Fibroblast of villous mesenchyme (primary cell): ENCODE measurements at places on chromosomes 7 and 10.

- DNase-seq: peak; percentile 63
Measured at GRCh38 chr7:127650847-127651555, 993 bp upstream of the SND1 start.

- DNase-seq: no peak
Measured at GRCh38 chr10:101321073-101321472, 32.9 kb upstream of the BTRC start.

DNA sequence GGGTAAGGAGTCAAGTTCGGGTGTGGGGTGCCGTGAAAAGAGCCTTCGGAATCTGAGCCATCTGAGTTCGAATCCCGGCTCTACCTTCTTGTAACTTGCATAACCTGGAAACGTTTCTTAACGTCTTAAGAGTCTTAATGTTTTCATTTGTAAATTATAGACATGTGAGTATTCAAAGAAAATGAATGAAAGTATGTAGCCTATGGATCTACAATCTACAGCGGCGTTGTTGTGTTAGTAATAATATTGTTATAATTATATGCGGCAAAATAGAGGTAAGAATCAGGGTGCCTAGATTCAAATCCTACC lies 559 bp downstream of the VTI1A start:
- no peak for DNase-seq

GRCh38 chr7:55413442-55413841 lies 48.3 kb downstream of the LANCL2 start:
- DNase-seq: no peak

DNA sequence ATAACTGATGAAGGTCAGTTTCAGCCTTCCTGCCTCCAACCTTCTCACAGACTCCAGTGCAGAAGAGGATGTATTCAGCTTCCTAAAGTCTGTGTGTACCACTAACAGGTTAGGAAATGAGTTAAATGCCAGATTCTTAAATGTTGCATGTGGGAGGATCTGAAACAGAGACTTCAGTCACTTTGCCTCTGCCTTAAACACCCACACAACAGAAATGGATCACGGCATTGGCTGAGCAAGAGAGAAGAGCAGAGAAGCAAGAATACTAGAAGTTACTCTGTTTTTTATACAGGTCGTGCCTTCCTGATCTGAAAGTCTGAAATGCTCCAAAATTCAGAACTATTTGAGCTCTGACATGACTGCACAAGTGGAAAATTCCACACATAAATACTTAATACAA lies 98.9 kb upstream of the ARHGAP21 start:
- no peak for DNase-seq

GRCh38 chr7:28758186-28758585 lies 199.9 kb downstream of the TRIL start:
- DNase-seq: no peak

DNA sequence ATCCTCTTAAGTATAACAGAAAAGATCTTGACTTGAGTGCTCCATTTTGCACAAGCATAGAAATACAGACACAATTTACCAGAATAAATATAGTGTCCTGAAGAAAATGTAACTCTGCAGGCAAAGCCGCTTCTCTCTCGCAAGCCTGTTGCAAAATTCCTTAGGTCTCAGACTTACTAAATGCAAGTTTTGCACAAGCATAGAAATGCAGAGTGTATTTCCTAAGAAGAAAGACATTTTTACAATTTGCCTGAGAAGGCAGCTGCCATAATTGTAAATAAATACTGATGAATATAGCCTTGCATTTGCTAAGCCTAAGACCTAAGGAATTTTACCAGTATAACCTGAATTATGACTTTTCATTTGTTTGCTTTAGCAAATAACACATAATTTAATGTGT lies 67.1 kb downstream of the AGMO start:
- no peak for DNase-seq

DNA sequence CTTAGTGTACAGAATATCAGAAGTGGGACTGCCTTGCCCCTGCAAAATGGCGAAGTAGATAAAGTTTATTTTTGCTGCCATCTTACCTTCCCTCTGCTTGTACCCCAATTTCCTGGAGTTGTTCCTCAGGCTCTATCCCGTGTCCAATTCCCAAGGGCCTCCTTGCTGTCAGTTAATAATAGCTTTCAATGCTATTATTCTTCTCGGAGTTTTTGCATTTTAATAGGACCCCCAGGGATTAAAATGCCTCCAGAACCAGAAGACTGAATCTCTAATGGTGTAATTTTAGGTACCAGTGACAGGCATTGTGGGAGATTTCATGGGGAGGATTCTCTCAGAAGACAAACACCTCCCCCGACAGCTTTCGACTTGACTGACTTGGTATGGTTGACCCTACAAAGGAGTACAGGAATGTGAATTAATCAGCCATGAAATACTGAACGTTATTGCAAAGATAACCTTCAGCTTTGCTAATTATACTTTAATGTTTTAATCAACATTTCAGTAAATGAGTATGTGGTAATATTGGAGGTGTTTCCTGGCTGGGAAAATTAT lies 75.2 kb downstream of the ZNF22 start:
- no peak for DNase-seq

DNA sequence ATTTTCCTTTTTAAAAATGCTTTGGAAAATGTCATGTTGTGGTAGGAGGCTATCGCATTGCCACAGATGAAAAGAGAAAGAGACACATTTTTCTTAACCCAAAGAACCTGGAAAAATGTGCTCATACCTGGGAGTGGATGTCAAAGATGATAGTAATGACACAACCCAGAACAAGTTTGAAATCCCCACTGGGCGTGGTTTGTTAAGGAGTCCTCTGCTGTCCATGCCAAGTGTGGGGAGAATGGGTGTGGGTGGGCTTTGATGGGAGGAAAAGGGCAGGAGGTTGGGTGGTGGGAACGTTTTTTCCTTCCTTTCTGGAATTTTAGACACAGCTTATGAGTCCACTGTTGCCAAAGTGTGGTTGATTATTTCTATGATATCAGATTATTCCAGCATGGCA lies 10.9 kb downstream of the OPTN start:
- DNase-seq: no peak
